ENCODE measurements at places on chromosomes 4 and X.

GRCh38 chr4:8838296-8838960 lies 33.2 kb downstream of the HMX1 start:
- peak; percentile 32 for DNase-seq

- DNase-seq: no peak
Measured at GRCh38 chr4:88616275-88617150, 24.2 kb downstream of the HERC3 start.

DNA sequence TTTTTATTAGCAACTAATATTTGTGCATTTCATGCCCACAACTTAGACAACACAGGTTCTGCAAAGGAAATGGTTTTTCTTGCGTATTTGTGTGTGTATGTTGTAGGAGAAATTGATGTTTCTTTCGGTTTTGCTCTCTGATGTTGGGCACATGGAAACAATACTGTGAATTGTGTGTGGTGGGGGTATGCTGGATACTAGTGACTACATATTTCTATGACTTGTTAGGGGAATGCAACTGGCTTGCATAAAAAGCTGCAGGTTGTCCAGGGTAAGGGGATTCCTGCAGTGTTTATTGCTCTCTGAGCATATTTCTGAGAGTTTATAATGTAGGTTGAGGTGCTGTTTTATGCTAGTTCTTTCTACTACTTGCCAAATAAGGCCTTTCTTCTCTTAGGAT lies 11.6 kb downstream of the DLG3 start:
- no peak for DNase-seq

GRCh38 chr4:130985371-130985770 lies 1889.4 kb downstream of the C4orf33 start:
- DNase-seq: no peak

DNA sequence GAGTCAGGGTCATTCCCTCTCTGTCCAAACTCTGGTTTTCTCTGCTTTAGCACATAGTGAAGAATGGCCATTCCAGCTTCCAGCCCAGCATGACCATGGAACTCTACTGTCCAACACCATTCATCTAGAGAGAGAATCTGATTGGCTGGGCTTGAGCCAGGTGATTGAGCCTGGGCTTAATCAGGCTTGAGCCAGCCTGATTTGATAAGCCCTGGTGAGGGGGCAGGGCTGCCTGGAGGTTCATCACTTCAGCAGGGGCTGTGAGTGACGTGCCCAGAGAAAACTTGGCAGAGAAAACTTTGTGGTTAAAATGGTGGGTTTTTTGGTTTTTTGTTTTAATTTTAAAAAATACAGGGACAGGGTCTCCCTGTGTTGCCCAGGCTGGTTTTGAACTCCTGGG lies 62.5 kb downstream of the KIAA0232 start:
- no peak for DNase-seq

GRCh38 chr4:55965585-55965984 lies 16.8 kb downstream of the CEP135 start:
- no peak for DNase-seq

DNA sequence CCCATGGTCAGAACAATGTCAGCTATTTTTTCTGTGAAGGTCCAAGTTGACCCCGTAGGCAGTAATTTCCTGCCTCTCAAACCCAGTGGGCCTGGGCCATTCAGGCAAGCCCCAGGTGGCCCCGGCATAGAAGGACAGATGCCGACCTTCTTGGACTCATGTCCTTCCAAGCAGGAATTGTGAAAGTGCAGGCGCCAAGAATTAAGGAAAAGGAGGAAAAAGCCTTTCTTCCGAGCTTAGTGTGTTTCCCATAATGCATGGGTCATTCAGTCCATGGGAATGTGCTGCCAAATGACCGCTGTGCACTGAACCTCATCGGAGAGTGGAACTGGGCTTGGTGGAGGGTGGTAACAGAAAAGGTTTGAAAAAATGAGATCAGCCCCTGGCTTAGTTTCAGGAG lies 196.5 kb upstream of the HS3ST1 start:
- DNase-seq: no peak

DNA sequence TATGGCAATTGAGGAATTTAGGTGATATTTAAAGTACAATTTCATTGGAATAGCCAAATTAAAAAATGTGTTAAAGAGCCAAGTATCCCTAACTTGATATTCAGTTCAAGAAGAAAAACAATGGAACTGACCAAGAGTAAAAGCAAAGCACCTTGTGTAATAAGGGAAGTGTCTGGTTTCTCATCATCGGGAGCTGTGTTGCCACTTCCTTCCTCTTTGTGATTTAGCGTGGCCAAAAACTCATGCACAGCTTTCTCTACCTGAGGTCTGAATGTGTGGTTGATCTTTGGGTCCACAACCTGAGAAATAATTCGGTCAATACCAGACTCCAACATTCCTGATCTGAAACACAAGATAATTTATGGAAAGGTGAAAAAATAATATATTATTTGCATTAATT lies 12.4 kb downstream of the BOD1L1 start:
- DNase-seq: no peak

DNA sequence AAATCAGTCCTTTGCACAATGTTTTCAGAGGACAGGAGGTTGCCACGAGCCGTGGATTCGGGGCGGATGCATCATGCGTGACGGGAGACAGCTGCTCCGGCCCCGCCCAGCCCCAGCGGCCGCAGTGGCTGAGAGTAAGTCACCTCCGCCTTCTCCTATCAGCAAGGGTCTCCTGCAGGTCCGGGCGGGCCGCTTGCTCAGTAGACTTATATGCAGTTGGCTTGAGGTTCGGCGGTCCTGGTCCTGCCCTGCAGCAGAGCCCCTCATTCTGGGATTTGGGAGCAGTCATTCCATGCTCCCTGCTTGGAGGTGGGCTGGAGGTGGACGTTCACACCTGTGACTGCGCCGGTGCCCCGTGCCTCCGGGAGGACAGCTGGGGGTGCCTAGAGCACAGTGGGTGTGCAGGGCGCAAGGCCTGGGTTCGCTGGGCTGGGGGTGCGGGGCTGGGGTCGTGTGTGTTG lies 86.3 kb upstream of the ADRA2C start:
- peak; percentile 93 for DNase-seq

GRCh38 chr4:8768357-8768999 lies 103.2 kb downstream of the HMX1 start:
- DNase-seq: peak; percentile 56

GRCh38 chr4:111480510-111480909 lies 664.7 kb upstream of the FAM241A start:
- DNase-seq: no peak

DNA sequence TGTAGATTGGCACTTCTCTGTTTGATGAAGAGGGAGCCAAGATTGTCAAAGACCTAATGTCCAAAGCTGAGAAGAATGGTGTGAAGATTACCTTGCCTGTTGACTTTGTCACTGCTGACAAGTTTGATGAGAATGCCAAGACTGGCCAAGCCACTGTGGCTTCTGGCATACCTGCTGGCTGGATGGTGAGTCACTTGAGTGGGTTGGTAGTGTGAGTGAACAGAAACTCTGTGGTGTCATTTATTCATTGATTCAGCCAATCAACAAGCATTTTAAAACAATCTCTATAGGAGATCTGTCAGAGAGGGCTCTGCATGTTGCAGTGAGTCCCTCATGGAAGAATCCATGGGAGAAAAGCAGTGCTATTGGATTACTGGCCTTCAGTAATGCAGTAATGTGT lies 16.3 kb downstream of the TAF9B start:
- no peak for DNase-seq

DNA sequence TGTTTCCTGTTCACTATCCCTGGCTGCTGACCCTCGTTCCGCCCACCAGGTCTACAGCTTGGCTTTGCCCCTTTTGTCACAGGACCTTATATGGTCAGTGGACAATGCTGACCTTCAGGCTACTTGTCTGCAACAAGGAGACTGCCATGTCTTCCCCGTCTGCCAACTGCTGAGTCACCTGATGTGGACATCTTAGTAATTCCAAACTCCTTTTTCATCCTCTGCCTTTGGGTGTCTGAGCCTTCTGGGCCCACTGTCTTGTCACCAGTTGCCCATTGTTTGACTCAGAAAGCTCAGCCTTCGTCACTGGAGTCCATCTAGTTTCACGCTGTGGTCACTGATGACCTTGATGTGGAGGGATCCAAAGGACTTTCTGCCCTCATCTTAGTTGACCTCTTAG lies 30.2 kb downstream of the GPRIN3 start:
- DNase-seq: no peak

DNA sequence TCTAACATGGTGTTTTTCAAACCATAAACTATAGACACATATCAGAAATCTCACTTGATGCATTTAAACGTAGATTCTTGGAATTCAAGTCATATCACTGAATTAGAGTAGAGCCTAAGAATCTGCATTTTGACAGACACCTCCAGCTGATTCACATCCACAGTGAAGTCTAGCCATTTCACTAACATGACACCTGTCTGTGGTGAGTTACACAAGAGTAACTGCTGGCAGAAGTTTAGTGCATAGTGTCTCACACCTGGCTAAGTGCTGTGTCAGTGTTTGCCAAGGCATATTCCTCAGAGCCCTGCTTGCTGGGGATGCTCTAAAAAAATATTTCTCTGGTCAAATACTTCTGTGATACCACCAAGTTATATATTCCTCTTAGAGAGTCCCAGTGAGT lies 237.5 kb upstream of the DIAPH2 start:
- DNase-seq: no peak

DNA sequence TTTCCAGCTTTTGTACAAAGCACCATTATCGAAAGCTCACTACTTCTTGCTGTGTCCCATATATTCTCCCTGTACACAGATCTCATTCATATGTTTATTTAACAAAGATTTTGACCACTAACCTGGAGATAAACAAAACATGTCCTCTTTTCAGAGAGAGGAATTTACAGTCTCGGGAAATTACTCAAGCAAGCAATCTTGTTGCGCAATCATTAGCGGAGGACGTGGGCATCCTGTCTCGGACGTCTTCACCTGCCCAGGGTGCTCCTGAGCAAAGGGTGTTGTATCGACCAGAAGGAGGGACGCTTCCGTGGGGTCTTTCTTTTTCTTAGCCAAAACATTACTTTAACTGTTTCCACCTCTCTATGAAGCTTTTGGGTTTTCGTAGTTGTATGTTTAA lies 66.5 kb upstream of the CLCN4 start:
- DNase-seq: no peak

DNA sequence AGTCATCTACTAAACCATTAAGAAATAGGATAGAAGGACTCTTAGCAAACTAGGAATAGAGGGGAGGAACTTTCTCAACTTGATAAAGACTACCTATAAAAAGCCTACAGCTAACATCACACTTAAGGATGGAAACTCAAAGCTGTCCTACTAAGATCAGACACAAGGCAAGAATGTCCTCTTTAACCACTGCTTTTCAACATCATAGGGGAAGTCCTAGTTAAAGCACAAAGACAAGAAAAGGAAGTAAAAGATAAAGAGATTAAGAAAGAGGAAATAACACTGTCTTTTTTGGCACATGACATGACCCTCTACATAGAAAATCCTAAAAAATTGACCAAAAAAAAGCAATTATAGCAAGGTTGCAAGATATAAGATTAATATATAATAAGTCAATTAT lies 136.6 kb downstream of the FBXW7 start:
- no peak for DNase-seq

DNA sequence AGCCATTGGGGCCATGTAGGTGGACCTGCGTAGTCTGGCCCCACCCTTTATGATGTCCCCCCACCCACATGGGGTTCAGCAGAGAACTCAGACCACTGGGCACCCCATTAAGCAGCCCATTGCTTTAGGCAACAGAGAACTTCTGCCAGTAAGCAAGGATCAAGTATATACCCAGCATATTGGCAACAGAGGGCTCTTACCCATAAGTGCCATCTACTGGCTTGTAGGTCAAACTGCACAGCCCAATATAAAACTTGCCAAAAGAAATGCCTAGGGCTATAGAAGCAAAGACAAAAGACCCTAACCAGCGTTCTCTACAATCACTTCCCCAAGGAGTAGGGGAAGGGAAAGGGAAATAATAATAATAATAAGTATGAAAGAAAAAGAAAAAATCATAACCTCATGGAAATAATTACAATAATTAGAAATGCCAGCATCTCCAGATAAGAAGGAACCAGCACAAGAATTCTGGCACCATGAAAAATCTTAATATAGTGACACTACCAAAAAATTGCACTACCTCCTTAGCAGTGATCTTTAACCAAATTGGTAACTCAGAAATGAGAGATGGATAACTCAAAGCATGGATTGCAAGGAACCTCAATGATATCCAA lies 1090.7 kb downstream of the FAT4 start:
- DNase-seq: peak; percentile 11

GRCh38 chr4:182065255-182065654 lies 177.9 kb upstream of the TENM3 start:
- DNase-seq: no peak

DNA sequence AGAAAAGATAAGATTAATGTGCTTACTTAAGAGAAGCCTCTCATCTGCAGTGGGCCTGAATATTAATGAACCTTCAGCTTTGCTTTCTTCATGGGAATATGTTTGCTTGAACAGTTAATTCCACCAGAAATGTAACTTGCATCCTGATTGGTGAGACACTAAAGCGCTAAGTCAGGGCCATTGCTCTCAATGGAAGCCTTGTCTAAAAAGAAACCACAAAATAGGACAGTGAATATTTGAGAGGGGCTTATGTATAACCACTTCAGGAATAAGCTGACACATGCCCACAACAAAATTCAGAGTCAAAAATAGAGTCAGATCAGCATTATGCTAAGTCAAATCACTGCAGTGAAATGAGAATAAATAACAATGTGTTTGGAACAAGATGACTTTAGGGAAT lies 1125.8 kb downstream of the STIM2 start:
- no peak for DNase-seq

GRCh38 chr4:7564242-7564641 lies 129.5 kb upstream of the PSAPL1 start:
- DNase-seq: no peak

DNA sequence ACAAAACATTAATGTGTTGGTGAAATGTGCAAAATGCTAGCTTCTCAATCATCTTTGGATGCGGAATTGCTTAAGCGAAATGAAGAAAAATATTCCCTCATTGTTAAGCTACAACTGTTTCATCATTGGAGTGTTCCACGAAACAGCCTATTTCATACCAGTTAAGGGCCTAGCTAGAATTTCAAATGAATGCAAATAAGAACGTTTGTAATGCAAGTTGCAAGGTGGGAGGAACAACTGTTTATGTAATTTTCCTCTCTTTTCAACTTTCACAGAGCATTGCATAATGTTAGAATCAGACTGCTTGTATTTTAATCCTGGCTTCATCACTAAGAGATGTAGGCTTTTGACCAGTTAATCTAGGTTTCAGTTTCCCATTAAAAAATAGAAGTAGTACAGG lies 480.1 kb downstream of the IL1RAPL1 start:
- DNase-seq: no peak

GRCh38 chr4:154004016-154004415 lies 215.1 kb upstream of the SFRP2 start:
- no peak for DNase-seq

GRCh38 chrX:30577362-30577991 lies at the start of gene TASL:
TASL (minus strand) TSS chrX:30577766; CDS start chrX:30560355, 17,411 bp downstream.
- no peak for DNase-seq

GRCh38 chr4:183256343-183256742 lies 63.7 kb downstream of the CLDN22 start:
- DNase-seq: no peak

DNA sequence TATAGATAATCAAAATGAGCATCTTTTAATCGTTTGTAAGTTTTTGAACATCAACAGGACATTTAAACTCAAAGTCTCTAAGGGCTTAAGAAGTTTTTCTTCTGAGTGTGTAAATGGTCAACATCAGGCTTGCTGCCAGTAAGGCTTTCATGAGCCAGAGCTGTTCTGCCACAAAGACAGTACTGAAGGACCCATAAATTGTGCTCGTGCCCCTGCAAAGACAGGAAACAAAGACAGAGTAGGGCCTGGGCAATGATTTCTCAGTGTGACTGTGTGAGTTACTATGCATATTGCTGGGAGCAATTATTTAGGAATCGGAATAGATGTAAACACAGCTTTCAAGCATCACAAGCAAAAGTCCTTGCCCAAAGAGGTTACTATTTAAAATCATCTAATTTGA lies 300.0 kb downstream of the IDS start:
- DNase-seq: no peak

- no peak for DNase-seq
Measured at GRCh38 chrX:84729408-84729807, 227.2 kb upstream of the HDX start.

Data from chondrocyte (in vitro differentiated cells).